ENCODE measurements at places on chromosomes 1 and 21. TPM values are rescaled to one million over a fixed set of nuclear protein-coding genes. Genes with fewer than 3 reads are reported as not detected.

GRCh38 chr1:201942129-201942495, 4.2 kb downstream of the LMOD1 start:
- DNase-seq, result no peak

GRCh38 chr1:24379733-24380315, 33.8 kb downstream of the STPG1 start:
- no peak for DNase-seq

- DNase-seq, result no peak
These were observed 76.1 kb upstream of the CNIH3 start for GRCh38 chr1:224539971-224540370.

Gene ITLN2
- not detected for total RNA-seq

Gene ZNF593OS
- total RNA-seq, result not detected

Gene ZNF436
- total RNA-seq, result 44.0 TPM

Data from thyroid gland (tissue), 4 donors.